ENCODE measurements at places on chromosomes 12 and 14.
A peak's percentile ranks its signal among the peaks of the same experiment; 100 is the strongest.

- peak; percentile 71 for DNase-seq
Observed at GRCh38 chr12:9331218-9331626, 123.0 kb upstream of the PZP start.

DNA sequence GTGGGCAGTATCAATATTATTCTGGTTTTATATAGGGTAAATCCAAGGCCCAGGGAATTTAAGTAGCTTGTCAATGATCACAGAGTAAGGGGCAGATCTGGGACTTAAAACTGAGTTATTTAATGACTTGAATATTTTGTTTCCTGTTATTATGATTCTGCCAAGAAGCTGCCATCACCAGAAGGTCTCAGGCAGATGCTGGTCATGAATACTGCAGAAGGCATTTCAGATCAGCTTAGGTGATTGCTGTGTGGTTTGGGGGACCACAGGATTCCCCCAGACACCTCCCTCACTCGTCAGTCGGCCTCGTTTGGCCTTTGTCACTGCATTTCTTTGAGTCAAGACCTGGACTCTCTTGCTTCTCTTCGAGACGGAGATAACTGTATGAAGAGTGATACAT lies 47.7 kb upstream of the EVL start:
- no peak for DNase-seq

DNA sequence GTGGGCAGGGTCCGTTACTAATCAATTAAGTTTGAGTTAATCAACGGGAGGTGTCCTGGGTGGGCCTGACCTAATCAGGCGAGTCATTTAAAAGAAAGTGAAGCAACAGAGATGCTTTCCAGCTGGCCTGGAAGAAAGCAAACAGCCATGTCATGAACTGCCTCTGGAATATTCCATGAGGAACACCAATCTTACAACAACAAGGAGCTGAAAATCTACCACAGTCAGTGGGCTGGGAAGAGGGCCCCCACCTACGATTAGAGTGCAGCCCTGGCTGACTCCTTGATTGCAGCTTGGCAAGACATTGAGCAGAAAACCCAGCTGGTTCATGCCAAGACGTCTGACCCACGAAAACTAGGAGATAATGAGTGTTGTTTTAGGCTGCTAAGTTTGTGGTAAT lies 56.2 kb downstream of the SSPN start:
- DNase-seq, result no peak

GRCh38 chr14:79404874-79405511 lies 806.3 kb downstream of the DIO2 start:
- no peak for DNase-seq

GRCh38 chr12:67989184-67989920 lies at the start of gene IFNG-AS1:
TSS of gene IFNG-AS1 (plus strand) at chr12:67989447.
- no peak for DNase-seq

- DNase-seq, result no peak
Observed at GRCh38 chr14:71119075-71119474, 211.8 kb downstream of the PCNX1 start.

GRCh38 chr14:25049568-25050268 lies at the start of gene STXBP6:
TSS of gene STXBP6 (minus strand) at chr14:25050147. CDS start at chr14:24974818, 75,329 bp downstream.
- no peak for DNase-seq

- DNase-seq, result no peak
Observed at GRCh38 chr12:25436206-25437030, 116.7 kb downstream of the LMNTD1 start.

GRCh38 chr12:132638541-132639408 lies 20.2 kb downstream of the P2RX2 start:
- no peak for DNase-seq

- DNase-seq, result no peak
Observed at GRCh38 chr14:101783260-101784016, 21.9 kb downstream of the PPP2R5C start.

GRCh38 chr14:91221270-91221669 lies 23.2 kb downstream of the GPR68 start:
- no peak for DNase-seq

GRCh38 chr14:71765505-71765904 lies 166.7 kb upstream of the RGS6 start:
- no peak for DNase-seq
